ENCODE measurements at places on chromosomes 4 and X. TPM values are rescaled to one million over a fixed set of nuclear protein-coding genes. Genes with fewer than 3 reads are reported as not detected.

The AADAT gene
- total RNA-seq = 33.1 TPM

The PRSS12 gene
- 4.6 TPM for total RNA-seq

The TLR6 gene
- total RNA-seq = 0.89 TPM

The TMEM271 gene
- total RNA-seq = not detected

The IL21 gene
- total RNA-seq = not detected

The SHROOM4 gene
- 6.6 TPM for total RNA-seq

The PROM1 gene
- total RNA-seq = 105 TPM

The C4orf50 gene
- 0.19 TPM for total RNA-seq

The DOCK11 gene
- 5.8 TPM for total RNA-seq

The FAM47E gene
- total RNA-seq = 3.4 TPM

The PIGA gene
- 22.9 TPM for total RNA-seq

The TEX13C gene
- not detected for total RNA-seq

DNA sequence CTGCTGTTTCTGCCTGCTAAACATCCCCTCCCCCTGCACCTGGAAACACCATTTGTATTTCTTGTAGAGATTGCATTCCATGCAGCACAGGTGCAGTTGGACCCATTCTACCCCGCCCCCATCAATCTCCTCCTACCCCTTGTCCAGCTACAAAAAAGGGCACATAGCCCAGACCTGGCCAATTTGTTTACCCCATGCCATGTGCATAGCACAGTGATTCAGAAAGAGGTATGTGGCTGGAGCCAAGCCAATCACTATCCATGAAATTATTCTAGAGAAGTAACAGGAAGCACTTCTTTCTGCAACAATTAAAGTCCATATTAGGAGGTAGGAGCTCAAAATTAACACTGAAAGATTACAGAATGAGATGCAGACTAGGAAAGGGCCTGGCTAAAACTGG lies 20.2 kb upstream of the TMEM184C start:
- no peak for DNase-seq

DNA sequence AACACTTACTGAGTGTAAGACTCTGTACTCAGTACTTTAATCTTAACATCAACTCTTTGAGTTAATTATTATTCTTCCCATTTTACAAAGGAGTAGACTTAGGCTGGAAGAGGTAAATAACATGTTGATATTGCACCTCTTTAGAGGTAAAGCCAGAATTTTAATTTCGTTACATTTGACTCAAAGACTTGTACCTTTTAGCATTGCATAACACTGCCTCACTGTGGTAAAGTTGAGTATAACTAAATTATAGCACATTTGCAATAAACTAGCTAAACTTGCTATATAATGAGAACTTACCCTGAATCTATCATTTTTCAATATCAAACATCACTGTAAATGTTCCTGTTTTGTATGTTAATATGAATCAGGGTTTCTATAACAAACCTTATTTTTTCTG lies 218.5 kb downstream of the PRR32 start:
- no peak for DNase-seq

- DNase-seq = no peak
Observed at GRCh38 chr4:48133669-48134068, 381 bp downstream of the TXK start.

DNA sequence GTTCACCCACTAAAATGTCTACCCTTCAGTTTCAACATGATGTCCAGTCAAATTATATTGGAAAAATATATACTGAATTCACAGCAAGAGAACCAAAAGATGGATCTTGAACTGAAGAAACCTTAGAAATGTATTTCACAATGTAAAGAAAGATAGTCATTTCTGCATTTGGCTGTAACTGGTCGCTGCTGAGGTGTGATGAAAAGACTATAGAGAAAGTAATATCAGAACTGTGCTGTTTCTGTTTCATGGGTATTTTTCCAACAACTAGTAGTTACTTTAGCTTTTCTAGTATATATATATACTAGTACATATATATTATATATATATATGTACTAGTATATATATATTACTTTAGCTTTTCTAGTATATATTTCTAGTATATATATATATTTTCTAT lies 91.3 kb downstream of the GPM6A start:
- no peak for DNase-seq

DNA sequence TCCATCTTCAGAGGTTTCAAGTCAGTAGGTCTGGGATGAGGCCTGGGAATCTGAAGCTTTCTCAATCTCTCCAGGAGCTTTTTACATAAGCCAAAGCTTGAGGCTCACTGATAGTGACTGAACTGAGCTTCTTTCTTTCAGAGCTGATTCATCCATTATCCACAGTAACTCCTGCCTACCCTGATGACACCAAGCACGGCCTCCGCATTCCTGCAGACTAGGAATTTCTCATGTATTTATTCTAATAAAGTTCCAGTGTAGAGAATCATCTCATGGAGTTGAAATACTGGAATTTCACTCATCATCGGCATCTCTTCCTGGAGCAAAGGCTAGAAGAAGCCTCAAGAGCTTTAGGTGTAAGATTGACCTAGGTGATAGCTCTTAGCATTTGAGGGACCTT lies 12.1 kb upstream of the DCTD start:
- DNase-seq = no peak

DNA sequence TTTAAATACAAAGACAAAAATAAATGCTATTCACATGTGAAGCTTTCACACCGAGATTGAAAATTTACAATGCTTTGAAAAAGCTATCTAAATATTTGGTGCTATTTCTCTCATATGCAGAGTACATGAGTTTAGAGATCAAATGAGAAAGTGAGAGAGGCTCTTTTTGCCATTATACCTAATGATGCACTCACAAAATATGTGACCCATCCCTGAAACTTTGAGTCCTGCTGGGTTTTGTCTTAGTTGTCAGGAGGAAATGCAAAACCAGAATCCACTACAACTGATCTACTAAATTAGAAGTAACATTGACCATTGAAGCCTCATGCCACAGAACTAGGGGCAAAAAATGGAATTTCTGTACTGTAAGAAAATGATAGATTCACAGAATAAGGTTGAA lies 251.7 kb downstream of the MAPK10 start:
- DNase-seq = no peak

- DNase-seq = no peak
Observed at GRCh38 chr4:156173937-156174336, 220.3 kb upstream of the CTSO start.

DNA sequence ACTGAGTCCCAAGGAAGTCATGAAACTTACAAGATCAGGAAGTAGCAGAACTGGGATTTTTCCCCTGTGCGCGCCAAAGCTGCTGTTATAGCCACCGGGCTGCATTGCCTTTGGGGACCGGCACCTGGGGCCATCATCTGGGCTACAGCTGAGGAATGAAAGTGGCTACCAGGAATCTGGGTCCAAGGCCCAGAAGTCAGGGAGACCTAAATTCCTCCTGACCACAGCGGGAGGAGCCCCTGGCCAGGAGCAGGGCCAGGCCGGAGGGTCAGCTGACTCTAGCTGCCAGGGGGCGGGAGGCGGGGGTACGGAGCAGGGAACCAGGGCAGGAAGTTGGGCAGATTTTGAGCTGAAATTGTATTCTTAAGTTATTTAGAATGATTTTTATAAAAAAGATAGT lies 242.4 kb downstream of the EVC2 start:
- DNase-seq = no peak

DNA sequence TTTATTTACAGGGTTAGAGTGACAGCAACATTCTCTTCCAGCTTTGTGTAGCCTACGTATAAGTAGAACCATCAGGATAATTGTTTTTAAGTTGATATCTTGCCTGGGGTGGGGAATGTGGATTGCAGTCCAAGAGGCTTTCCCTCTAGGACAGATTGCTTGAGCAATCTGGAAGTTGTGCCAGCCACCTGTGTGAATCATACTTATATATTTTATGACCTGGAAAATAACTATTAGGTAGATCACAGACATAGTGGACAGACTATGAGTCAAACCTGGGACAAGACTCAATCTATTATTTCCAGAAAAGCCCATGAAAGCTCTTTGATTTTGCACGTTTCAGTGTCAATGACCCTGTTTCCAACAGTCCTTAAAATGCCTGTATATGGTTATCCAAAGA lies 98.9 kb downstream of the TLL1 start:
- DNase-seq = no peak

- no peak for DNase-seq
Observed at GRCh38 chr4:163948920-163949455, 454.5 kb downstream of the TMA16 start.

- DNase-seq = no peak
Observed at GRCh38 chr4:158484173-158484885, 37.4 kb upstream of the RXFP1 start.

DNA sequence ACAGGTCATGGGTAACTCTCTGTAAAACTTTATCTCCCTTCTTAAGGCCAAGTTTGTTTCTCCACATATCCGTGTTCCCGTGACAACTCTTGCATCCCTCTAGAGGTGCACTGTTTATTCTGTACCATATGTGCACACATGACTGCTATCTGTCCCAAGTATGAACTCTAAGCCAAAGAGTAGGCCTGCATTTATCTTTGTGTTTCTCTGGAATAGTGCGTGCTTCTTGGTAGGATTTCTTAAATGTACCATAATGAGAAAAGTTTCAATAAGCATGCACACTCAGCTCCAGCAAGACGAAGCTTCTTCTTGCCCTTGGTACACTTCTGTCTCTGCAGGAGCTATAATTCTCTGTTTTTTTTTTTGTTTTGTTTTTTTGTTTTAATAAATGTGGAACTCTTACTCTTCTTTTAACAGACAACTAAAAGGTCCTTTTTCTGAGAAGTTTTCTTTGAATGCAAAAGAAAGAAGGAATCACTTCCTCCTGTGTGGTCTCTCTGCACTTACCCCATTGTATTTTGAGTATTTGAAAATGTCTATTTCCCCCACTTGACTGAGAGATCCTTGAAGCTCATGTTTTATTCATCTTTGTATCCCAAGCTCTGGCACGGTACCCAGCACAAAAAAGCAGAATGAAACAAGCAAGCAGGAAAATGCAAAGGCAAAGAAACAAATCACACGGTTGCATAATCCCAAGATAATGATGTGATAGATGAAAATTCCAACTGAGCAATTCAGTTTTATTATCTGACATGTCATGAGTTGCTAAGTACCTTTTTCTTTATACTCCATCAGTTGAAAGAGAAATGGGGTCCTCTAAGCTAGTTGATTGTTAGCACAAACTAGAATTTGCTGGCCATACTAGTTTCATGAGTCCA lies 521.9 kb upstream of the BOD1L1 start:
- DNase-seq = no peak

- no peak for DNase-seq
Observed at GRCh38 chrX:38086451-38087215, 80.3 kb downstream of the SYTL5 start.
